Lower lobe of right lung (tissue), 2 donors: ENCODE measurements at places on chromosomes 5 and 9.
A peak's percentile ranks its signal among the peaks of the same experiment; 100 is the strongest.

DNA sequence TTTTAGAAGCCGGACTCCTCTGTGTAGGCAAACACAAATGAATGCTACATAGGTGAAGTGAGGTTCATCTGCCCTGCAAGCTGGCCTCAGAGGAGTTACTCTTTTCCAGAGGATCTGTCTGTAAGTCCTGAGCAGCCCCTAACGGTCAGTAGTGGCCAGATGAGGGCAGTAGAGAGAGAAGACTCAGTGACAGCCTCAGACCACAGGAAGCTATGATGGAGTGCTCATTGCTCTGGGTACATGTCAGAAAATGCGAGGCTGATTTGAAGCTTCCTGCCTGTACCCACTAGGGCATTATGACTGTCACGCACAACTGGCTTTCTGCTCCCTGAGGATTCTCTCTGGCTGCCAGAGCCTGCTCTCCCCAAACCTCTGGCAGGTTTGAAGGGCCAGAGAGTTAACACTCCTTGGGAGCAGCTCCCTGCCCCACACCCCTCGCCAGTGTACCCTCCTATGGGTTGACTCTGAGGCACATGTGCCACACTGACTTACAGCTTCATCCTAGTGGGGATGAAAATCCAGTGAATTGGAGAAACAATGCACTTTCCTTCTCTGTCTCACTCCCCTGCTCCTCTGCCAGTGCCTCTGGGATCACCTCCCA is 141.5 kb downstream of the GABRG2 start:
- no peak for DNase-seq

GRCh38 chr9:68914751-68915150 is 99.2 kb downstream of the PRKACG start:
- no peak for DNase-seq

DNA sequence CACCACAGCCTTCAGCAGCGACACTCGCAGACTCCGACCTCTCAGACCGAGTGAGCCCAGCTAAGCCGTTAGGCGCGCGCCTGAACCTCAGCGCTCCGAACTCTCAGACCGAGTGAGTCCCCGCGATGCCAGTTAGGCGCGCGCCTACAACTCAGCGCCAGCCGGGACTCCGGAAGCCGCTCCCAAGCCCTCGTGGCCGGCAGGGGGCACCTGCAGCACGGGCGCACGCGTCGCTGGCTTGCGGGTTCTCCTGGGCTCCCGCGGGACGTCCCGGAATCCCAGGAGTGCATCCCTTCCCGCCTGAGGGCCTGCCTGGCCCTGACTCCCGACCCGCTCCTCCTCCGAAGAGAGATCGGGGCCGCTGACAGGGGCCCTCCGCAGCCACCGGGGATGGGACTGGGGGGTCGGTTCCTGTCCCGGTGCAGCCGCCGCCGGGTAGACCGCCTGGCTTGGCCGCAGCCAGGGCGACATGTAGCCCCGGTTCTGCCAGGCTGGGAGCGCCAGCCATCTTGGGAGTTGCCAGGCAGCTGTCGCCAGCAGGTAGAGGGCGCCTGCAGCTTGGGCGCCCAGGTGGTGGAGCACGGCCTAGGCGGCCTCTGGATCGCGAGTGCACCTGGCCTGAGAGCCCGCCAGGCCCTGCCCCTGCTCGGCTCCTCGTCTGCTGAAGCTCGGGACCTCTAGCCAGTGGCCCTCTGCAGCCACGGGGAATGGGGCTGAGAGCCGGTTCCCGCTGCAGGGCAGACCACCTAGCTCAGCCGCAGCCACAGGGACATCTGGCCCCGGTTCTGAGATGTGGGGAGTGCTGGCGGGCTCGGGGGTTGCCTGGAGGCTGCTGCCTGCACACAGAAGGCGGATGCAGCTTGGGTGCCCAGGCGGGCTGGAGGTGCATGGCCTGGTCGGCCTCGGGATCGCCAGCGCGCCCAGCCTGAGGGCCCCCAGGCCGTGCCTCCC is at the start of gene ANKRD18A:
Gene ANKRD18A (minus strand): TSS at position 114 of the 951 bp plus-strand sequence. CDS start 311 bp downstream, outside the sequence.
- peak; percentile 93 for DNase-seq

DNA sequence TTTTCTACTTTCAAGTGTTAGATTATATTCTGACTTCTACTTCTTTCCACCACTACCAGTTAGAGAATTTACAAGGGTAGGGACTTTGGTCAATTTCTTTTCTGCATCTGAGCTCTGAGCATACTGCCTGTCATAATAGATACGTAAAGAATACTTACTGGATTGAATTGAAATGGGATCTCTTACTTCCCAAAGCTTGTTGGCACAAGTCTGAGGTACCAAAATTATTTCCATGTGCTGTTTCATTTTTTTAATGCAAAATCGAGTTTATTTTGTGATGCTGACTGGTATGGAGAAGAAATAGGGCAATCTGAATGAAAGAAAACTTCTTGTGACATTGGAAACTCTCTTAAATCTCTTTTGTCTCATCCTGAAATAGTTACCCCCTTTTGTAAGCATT is 428.9 kb downstream of the SPATA31D1 start:
- DNase-seq: no peak

DNA sequence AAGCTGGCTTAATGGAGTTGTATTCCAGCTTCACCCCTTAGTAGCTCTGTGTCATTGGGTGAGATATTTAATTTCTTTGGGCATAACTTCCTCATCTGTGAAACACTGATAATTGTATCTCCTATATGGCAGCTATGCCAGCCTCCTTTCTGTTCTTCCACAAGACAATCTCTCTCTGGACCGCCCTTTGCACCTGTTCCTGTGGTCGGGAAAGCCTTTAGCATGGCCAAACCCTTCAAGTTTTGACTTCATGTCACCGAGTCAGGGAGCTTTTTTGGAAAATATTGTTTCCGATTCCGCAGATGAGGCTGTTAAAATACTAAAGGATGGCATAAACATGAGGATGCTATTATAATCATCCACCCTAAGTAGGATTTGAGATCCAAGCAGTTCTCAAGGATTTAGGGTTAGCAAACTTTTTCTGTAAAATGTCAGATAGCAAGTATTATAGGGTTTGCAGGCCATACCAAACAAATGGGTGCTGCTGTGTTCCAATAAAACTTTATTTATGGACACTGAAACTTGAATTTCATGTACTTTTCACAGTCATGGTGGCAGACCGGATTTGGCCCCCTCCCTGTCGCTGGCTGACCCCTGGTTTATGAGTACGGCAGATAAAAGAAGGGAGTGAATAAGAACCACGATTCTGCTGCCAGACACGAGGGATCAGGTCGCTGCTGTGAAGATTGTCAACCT is 695 bp upstream of the NDFIP1 start:
- DNase-seq: no peak

DNA sequence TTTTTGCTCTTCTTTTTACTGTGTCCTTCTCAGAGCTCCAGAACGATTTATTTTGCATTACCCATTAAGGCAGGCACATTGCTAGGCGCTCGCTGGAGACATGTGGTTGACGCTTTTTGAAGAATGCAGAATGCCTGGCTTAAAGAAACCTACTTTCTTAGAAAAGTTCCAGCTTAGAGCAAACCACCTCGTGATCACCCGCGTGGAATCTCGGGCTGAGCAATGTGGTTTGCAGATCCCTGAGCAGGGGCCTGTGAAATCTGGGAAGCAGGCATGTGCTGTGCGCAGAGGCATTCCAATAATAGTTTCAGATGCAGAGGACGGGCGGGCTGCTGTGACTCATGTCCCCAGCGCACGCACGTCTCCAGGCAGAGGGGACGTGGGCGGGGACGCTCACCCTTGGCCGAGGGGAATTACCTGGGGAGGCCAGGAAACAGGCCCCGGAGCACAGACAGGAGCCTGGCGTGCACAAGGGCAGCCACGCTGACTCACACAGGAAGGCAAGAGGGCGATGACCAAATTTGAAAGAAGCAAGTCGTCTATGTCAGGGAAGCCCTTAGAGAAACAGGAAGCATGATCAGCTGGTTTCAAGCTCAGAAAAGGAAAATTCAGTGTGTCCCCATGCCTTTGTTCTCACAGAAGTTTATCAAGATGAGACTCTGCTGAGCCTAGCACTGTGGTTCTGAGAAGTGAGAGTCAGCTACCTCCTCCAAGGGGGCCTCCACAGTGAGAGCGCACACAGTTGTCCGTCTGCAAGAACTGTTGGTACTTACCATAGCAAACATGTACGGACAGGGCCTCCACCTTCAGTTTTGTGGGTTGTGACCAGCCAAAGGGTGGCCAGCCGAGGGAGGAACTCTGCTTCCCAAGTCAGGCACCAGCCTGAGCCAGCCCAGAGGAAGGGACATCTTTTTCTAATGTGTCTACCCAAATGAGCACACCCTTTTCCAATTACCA is 218.6 kb downstream of the PIK3R1 start:
- peak; percentile 86 for DNase-seq

DNA sequence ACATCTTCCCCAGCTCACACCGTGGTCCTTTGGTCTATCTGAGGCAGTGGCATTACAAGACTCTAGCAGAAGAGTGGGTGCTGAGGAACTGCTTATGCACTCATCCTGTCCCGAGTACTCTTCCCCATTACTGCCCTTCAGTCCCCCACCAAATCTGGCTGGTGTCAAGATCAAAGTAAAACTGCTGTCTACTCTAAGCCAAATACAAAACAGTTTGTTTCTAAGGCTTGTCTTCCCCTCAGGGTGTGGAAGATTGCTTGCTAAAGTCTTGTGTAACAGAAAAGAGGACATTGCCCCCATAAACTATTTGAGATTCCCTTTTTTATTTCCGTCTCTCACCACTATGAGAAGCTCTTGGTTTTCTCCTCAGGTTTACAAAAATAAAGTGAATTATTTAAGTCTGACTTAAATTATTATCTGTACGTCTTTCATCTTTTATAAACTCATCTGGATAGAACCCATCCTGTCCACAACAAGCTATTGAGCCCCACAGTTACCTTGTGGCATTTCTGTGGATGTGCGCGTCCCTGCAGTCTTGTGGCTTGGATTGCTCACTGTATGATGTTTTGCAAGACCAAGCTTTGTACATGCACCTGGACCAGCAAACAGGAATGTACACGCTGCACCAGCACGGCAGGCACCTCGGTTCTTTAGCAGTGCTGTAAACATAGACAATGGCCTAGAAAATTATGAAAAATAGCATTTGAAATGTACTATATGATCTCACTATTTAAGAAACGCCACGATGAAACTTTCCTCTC is 61.0 kb downstream of the CYSTM1 start:
- DNase-seq: no peak

- no peak for DNase-seq
These were observed 45.8 kb downstream of the EPB41L4B start for GRCh38 chr9:109274884-109275730.

DNA sequence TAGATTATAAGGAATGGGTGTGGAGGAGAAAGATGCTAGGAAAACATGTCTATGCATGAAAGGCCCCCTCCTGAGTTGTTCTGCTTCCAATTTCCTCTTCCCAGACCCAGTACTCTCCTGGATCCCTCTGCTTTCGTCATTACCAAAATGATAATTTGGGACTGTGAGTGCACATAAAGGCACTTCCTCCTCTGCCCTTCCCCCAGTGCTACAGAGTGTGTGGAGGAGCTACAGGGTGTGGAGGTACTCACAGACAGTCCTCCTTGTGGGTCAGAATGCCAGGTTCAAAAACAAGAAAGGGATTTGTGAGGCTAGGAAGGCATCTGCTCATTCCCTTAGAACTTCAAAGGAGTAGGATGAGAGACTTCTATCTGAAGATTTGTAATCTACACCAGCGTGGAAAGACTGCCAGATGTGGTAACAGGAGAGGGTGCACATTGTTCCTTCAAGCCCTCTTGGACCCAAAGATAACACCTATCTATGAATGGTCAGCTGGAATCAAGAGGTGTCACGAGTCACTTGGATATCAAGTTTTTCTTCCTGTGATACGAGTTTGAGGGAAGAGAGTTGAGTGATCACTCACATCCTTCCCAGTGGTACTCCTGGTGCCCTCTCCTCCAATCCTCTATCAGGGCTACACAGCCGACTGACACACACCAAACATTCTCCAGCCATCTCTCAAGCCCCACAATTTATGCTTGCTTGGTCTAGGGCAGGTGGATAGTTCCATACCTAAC is 201.1 kb downstream of the EPB41L4A start:
- no peak for DNase-seq

GRCh38 chr9:73183917-73184861 is 32.5 kb downstream of the ANXA1 start:
- no peak for DNase-seq

DNA sequence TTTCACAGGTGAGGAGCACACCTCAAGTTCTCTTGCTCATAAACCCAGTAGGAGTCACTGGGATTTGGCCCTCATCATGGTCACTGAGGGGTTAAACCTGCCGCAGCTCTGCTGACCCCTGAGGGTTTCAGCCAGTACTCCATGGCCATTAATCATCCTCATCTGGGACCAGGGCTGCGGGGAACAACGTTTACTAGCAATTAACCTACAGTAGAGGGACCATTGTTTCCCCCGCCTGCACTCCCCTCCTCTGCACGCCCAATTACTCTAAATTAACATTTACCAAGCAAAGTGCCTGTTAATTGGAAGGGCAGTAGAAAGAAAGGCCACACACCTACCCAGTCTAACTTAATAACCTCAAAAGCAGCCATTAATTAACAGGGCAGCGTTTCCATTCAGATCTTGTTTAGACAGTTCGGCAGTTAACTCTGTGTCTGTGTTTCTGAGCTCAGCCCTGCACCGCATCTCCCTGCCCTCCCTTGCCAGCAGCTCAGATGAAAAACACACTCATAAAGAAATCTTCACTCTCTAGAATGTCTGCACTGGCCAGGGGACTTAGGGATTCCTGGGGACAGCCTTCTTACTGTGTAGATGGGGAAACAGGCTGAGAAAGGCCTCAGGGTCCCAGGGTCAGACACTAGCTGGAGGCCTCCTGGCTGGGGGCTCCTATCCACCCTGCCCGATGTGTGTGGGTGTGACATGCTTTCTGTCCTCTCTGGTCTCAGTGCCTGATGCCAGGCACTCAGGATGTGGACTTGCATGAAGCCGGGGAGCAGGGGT is 51.6 kb downstream of the ALG2 start:
- DNase-seq: no peak
